ENCODE measurements at places on chromosomes 16 and 17. TPM values are rescaled to one million over a fixed set of nuclear protein-coding genes. Genes with fewer than 3 reads are reported as not detected.

Gene CIAPIN1
- polyA plus RNA-seq: 96.9 TPM

Gene TNFSF12
- polyA plus RNA-seq: 24.4 TPM

Gene TBKBP1
- 36.7 TPM for polyA plus RNA-seq

Gene ABCC6
- polyA plus RNA-seq: 23.8 TPM

Gene GUCY2D
- not detected for polyA plus RNA-seq

- DNase-seq: no peak
These were observed 11.9 kb upstream of the SHCBP1 start for GRCh38 chr16:46632778-46633733.

DNA sequence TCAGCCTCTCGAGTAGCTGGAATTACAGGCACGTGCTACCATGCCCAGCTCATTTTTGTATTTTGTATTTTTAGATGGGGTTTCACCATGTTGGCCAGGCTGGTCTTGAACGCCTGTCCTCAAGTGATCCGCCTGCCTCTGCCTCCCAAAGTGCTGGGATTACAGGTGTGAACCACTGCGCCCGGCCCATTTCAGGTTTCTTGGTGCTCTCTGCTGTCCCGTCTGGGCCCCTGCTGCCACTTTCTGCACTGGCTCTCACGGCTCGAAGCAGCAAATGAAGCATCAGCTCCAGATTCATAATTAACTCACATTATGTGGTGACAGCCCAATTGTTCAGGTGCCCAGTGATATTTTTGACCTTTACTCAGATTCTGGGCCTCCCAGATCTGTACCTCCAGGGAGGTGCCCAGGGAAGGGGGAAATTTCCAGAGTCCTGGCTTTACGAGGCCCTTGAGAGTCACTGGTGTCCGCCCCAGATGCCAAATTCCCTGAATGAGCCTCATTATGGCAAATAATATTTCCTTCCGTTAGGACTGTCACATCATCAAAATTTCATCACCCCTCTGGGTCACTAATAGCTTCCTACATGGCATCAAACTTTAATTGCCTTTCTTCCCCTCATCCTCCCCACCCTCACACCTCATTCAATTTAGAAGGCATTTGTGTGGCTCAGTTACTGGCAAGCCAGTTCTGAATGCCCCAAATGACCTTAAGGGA lies 9.0 kb downstream of the SDK2 start:
- no peak for DNase-seq

- DNase-seq: no peak
These were observed 20.6 kb downstream of the MPRIP start for GRCh38 chr17:17062866-17063265.

DNA sequence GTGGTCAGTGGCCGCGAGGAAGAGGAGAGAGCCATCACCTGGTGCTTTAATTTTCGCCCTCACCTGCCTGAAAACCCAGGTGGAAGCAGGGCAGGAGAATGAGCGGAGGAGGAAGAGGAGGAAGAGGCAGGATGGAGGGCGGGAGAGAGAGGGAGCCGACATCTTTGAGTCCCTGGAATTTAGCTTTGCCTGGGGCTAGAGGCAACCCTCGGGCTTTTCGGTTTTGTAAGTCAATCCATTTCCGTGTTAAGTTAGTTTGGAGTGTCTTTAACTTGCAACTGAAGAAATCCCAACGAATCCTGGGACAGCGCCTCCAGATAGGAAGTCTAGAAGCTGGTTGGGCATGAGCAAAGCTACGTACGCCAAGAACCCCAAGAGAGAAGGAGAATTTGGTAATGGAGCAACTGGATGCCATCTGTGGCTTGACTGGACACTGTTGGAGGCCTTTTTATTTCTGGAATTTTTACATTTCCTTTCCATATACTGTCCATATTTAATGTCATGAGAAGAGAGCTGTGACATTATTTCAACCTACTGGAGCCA lies 36.9 kb upstream of the ATP2A3 start:
- no peak for DNase-seq

- DNase-seq: no peak
These were observed 482 bp upstream of the SLC16A3 start for GRCh38 chr17:82228278-82228841.

DNA sequence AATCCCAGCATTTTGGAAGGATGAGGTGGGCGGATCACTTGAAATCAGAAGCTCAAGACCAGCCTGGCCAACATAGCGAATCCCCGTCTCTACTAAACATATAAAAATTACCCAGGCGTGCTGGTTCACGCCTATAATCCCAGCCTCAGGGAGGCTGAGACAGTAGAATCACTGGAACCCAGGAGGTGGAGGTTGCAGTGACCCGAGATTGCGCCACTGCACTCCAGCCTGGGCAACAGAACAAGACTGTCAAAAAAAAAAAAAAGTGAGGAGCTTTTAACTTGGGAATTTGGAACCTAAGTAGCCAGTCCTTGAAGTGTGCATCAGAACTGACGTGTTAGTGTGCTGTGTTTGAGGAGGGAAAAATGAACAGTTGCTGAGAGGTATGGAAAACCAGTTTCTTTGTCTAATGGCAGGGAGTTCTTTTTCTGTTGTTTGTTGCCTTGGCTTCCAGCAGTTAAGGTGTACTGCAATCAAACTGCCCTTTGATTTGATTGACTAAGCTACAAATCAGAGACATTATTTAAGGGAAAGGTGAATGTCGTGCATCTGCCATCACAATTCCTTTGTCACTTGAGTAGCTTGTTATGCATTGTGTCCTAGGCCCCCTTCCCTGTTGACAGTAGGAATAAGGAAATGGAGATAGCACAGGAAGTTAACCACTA lies 8.6 kb upstream of the DUSP14 start:
- DNase-seq: no peak

- DNase-seq: no peak
These were observed 37.9 kb downstream of the SIAH1 start for GRCh38 chr16:48347191-48347865.

All from left renal cortex interstitium (tissue), 4 donors.